SHP77 (cell line): ENCODE measurements at places on chromosomes 2 and 18.

DNA sequence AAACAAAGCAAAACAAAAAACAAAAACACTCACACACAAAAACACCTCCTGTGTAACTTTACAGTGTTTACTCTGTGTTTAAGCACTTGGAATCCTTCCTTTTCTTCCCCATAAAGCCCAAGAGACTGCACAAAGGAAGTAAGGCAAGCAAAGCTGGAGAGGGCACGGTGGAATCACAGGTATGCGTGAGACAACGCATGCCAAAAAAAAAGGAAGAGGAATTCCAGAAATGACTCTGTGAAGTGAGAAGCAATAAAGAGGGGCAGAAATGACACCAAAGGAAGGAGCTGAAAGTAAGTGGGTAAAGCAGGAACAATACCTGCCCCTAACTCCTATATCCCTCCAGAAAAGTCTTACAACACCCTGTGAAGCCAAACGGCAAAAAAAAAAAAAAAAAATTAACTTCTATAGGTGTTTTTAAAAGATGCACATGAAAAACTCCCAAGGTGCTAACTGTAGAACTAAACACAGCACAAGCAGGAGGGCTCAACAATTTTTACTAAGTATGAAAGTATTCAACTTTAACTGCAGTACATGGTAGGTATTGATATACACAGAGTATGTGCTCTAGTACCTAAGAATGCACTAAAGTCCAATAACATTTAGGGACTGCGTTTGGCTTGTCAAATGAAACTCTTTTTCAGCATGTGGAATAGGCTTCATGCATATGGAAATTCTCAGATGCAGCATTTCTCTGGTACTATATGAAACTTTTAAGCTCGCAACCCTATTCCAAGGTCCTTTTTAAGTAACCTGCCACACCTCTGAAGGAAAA lies 9.1 kb downstream of the RND3 start:
- no peak for DNase-seq

DNA sequence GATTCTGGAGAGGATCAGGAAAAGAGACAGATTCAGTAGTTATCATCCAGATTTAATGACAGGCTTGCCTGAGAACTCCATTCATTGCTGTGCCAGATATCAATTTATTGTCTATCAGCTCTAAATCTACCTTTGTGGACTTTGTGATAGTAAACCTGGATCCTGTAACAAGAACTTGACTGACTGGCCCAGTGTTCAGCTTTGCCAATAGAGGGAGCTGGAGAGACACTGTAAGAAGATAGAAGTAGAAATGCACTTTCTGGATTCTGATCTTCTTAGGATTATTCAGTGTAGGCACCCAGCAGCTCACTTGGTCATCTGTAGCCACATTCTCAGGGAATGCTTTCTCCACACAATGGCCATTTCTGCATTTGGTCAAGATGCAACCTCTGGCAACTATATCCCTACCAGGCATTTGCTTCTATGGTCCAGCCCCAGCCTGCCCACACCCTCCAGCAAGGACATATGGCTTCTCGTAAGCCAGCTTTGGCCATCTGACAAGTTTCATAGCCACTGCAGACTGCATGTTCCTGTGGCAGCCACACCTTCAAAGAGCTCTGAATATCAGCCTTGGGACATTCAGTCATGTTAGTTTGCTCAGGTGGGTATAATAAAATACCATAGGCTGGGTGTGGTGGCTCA lies 6.1 kb upstream of the SERPINB8 start:
- peak; percentile 54 for DNase-seq

GRCh38 chr2:146850746-146851145 lies 994.1 kb upstream of the ACVR2A start:
- DNase-seq, result no peak

GRCh38 chr2:228282376-228282775 lies 100.9 kb upstream of the SPHKAP start:
- no peak for DNase-seq

DNA sequence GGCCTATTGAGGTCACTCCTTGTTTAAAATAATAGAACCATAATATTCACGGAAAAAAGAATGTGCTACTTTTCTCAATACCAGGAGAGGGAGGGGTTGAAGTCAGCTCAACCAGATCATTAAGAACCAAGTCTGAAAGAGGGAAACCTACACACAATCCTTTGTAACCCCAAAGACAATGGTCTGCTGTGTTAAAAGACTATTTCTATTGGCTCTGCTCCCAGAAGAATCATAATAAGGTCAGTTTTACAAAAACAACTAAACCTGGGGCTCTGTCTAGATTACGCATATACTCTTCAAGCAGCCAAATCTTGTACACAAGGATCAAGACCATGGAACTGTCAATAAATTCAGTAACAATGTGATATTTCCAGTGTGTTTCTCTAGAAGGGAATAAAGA lies 177.2 kb upstream of the CRIM1 start:
- DNase-seq, result no peak

GRCh38 chr18:76263046-76264005 lies 231.7 kb downstream of the ZNF516 start:
- DNase-seq, result no peak

GRCh38 chr2:61537950-61538199 lies 281 bp downstream of the XPO1 start:
- DNase-seq, result no peak

GRCh38 chr18:10847907-10848306 lies 301.5 kb downstream of the PIEZO2 start:
- DNase-seq, result no peak

DNA sequence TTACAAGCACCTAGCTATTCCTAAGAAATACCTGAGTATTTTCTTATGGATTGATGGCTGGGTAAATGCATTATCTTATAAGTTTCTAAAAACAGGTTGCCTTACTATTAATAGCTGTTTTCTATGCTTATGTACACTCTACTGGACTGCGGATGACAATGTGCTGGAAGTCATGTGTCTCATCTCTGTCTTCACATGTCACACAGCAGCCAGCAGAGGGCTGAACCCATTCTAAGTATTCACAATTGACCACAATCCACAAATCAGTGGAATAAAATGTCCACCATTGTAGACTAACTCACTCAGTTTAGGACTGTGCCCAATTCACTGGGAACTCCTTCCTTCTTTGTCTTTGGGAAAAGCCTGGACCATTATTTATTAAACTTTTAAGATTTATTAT lies 371.2 kb downstream of the INSIG2 start:
- DNase-seq, result no peak
